Testis (tissue), 5 donors: ENCODE measurements at places on chromosomes 16 and 17. TPM values are rescaled to one million over a fixed set of nuclear protein-coding genes. Genes with fewer than 3 reads are reported as not detected.

Gene SMYD4
- total RNA-seq: 23.0 TPM

Gene FA2H
- total RNA-seq: 3.0 TPM

Gene KCNJ18
- 0.55 TPM for total RNA-seq

DNA sequence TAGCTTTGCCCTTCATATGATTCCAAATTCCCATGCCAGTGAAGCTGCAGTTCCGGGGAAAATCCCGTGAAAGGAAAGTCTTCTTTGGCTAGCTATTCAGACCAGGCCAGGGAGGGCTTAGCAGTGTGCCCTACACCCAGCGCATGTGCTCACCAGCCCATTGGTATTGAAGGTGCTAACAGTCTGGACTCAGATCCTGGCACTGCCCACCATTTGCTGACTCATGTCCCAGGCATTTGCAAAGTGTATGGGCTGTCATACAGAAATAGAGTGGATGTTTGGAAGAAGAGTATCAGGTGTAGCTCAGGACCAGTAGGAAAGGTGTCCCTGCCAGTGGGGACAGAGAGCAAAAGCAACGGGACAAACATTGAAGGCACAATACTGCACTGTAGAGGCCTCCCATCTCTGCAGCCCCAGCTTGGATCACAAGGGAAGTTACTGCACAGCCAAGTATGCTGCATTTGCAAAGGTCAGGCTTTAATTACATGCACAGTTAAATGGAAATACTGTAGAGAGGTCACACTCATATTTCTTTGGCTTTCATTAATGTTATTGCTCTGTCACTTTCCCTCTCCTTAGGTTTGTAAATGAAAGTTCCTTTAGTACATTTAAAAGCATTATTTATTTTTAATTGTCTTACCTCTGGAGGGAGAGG lies 220.0 kb downstream of the IRX3 start:
- DNase-seq: no peak

DNA sequence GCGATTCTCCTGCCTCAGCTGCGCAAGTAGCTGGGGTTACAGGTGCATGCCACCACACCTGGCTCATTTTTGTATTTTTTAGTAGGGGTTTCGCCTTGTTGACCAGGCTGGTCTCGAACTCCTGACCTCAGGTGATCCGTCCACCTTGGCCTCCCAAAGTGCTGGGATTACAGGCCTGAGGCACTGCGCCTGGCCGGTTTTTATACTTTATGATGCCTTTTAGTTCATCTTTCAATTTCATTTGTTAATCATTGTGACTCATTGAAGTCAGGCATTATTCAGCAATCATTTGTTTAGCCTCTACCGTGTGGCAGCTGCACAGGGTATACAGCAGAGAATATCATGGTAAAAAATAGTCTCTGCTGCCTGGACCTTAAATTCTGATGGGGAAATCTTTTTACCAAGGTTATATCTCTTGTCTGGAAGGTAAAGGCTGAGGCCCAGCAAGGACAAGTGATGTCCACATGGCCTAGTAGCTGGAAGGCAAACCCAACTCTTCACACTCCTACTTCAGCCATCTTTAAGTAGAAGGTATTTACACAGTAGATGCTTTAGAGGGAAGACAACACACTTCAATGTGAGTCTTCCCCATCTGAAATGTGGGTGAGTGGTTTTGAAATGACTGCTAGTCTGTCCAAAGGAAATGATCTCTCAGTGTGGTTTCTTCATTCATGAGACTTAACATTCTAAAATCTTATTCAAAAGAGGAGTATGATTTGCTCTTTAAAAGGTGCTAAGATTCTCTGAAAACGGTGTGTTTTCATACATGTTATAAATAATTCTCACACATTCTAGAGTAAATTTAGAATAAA lies 2.4 kb downstream of the PRPSAP2 start:
- no peak for DNase-seq

DNA sequence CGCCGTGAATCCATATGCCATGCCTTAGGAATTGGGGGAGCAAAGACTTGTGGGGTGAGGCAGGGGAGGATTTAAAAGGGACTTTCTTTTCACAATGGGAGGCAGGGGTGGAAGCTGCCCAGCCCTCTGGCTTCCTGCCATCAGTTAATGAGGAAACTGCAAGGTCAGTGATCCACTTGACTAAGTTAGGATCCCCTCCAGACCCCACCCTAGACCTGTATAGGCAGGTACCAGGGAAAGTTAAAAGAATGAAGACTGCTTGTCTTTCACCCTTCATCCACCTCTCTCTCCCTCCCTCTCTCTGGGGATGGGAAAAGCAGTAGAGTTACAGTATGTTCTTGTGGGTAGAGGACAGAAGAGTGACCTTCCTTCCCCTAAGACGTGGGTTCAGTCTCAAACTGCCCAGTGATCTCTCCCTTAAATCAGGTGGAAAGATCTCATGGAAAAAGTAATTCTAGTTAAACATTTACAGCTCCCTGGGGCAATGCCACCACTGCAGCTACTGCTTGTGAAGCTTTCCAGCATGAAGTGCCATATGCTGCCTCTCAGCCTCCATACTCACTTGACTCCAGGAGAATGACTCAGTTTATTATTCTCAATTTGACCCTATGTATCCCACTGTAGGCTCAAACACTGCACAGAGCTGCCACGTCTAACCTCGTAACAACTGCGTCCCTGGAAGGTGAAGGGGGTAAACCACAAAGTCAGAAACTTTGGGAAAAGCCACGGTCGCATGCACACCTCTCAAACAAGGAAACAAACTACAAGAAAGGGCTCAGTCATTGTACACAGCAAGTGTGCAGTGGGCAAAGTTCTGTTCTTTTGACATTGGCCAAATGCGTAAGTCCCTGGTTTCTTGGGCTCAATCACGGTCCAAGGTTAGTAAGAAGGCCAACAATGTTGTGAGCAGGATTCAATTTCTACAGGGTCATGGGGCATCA lies 1.2 kb downstream of the COA3 start:
- DNase-seq: no peak

DNA sequence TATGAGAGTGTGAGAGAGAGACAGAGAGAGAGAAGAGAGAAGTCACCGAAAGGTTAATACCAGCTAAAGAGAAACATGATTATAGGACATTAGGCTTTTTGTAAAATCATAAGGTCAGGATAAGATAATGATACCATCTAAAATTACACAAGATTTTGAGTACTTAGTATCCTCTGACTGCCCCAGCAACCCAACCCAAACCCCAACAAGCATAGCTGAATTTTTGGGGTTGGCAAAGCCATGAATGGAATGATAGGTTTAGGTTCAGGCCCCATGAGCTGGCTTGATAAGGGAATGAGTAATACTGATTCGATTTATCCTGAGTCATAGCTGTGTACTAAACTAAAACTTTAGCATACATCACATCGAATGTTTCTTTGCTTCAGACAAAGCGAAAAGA lies 259.5 kb downstream of the IRX3 start:
- no peak for DNase-seq

DNA sequence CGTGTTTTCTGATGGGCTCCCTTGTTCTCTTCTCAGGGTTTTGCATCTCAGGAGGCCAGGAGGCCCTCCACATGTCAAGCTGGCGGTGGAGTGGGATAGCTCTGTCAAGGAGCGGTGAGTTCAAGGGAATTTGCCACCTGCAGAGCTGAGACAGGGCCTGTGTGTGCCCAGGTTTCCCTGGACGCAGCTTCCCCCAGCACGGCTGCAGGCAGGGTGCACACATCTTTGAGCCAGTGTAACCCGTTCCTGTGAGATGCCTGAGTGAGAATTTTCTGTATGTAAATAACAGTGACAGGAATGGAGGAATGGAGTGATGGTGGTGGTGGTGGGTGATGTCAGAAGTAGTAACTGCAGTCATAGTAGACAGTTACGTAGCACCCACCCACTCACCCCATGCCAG lies 54.8 kb downstream of the USP43 start:
- DNase-seq: no peak

DNA sequence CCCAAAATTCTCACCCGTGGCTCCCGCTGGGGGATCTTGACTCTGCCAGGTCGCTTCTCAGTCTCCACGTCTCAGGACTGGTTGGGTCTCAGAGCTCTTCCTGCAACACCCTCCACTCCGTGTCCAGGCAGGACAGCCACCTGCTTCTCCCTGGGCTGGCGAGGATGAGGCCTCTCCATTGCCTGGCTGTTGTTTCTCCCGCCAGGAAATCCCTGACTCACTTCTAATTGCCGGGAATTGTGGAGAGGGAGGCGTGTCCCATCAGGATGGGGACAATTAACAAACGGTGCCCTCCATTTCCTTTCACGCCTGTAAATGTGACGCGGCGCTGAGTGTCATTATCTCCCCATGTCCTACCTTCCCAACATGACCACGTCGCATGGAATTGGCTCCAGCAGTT lies 204.5 kb downstream of the RBFOX3 start:
- no peak for DNase-seq
